ENCODE measurements at places on chromosomes 7 and 10. TPM values are rescaled to one million over a fixed set of nuclear protein-coding genes. Genes with fewer than 3 reads are reported as not detected.

The SFTPD gene
- 2.2 TPM for total RNA-seq

The PALD1 gene
- 1.9 TPM for total RNA-seq

The RTKN2 gene
- 0.98 TPM for total RNA-seq

The RNLS gene
- 29.1 TPM for total RNA-seq

The ATOH7 gene
- 0.64 TPM for total RNA-seq

The HTR7 gene
- 0.66 TPM for total RNA-seq

The C7orf25 gene
- 11.8 TPM for total RNA-seq

The PNLIPRP3 gene
- total RNA-seq: 0.66 TPM

The BMPER gene
- total RNA-seq: 2.0 TPM

The MUC12 gene
- 1.4 TPM for total RNA-seq

The KCND2 gene
- 3.6 TPM for total RNA-seq

The OIT3 gene
- total RNA-seq: not detected

The WNT8B gene
- total RNA-seq: not detected

The C10orf143 gene
- 2.9 TPM for total RNA-seq

The SEMA3E gene
- 11.8 TPM for total RNA-seq

The NKX2-3 gene
- total RNA-seq: not detected

Measured in breast epithelium (tissue), 4 donors.